Iris pigment epithelial cell (primary cell): ENCODE measurements at places on chromosomes 5 and 9.
A peak's percentile ranks its signal among the peaks of the same experiment; 100 is the strongest.

GRCh38 chr9:89985068-89985467 lies 380.3 kb downstream of the GADD45G start:
- DNase-seq: no peak

GRCh38 chr9:114364134-114365041 lies 23.4 kb downstream of the AKNA start:
- DNase-seq: peak; percentile 94

DNA sequence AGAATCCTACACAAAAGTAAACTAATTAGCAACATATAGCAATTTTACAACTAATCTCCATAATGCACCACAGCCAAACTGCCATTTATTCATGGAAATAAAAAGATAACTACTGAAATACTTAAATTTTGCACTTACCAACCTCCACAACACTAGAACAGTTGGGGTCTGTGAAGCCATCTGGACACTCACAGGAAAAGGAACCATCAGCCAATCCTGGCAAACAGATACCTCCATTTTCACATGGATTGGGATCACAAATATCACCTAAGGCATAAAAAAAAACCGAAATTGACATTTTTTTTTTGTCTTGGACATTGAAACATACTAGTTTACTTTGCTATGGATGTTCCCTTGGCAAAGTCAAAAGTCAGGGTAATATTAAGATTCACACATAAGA lies 130.7 kb downstream of the EDIL3 start:
- no peak for DNase-seq

- DNase-seq: no peak
Observed at GRCh38 chr5:11387382-11387781, 516.9 kb downstream of the CTNND2 start.

- DNase-seq: no peak
Observed at GRCh38 chr9:30329431-30329830, 2055.0 kb upstream of the ACO1 start.

GRCh38 chr5:65830856-65831255 lies 95.5 kb upstream of the ERBIN start:
- no peak for DNase-seq

DNA sequence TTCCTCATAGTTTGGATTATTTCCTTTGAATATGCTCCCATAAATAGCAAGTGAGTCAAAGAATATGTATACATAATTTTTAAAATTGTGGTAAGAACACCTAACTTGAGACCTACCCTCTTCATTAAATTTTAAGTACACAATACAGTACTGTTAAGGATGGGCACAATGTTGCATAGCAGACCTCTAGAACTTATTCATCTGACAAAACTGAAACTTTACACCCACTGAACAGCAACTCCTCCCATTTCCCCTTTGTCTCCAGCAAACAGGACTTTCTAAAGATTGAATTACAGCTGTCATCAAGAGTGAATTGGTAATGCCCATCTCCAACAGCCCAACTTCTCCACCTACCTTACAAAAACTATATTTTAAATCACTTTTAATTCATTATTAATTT lies 388.9 kb downstream of the HTR1A start:
- no peak for DNase-seq

DNA sequence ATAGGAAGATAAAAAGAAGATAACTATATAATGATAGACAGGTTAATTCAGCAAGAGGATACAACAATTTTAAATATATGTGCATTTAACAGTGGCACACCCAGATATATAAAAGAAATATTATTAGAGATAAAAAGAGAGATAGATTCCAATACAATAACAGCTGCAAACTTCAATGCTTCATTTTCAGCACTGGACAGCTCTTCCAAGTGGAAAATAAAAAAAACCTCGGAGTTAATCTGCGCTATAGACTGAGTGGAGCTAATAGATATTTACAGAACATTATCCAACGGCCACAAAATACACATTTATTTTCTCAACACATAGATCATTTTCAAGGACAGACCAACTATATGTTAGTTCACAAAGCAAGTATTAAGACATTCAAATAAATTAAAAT lies 1229.5 kb upstream of the CDH6 start:
- DNase-seq: peak; percentile 2

DNA sequence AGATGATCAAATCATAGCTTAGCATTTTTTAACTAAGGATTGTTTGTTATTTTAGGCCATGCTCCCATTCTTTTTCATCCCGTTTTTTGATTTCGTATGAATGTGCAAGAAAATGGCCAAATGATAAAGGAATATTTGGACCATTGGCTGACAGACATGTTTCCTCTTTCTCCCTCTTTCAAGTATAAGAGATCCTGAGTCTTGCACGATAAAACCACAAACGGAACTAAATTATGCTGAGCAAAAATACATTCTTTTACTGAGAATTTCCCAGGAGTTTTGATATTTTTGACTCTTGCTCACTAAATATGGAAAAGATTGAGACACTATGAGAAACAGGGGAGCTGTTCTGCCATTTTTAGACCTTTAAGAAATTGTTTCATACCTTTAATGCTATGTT lies 90.4 kb upstream of the KLF9 start:
- DNase-seq: no peak

- DNase-seq: no peak
Observed at GRCh38 chr9:16510482-16510881, 360.0 kb downstream of the BNC2 start.

DNA sequence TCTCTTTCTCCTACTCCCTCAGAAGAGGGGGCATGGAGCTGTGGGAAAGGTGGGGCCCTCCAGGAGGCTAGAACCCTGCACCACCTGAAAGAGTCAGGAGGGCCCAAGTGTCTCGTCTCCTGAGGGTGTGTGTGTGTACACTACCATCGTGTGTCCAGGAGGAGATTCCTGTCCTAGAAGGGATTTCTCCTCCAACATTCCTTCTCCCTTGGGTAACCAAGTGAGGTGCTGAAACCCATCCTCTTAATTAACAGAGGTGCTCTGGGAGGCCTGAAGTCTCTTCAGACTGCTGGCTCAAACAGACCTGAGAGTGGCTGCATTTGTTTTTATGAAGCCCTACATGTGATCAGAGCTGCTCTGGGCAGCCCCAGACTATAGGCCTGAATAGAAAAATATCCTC lies 61.1 kb upstream of the FAM169A start:
- DNase-seq: no peak

DNA sequence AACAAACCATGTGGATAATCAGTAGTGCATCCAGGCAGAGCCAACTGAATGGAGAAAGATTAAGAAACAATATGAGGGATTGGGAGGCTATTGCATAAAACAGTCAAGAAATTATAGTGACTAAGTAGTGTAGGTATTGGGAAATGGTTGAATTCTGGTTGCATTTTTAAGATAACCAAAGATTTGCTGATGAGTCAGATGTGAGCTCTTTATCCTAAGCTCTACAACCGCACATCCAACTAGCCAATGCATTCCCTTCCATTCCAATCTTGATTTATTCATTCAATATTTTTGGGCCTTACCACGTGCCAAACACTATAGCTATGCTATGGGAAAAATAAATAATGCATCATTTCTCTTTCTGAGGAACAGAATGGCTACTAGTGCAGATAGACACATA lies 524.5 kb upstream of the RGMB start:
- DNase-seq: peak; percentile 96

- peak; percentile 66 for DNase-seq
Observed at GRCh38 chr5:147177125-147177840, 57.5 kb upstream of the STK32A start.

GRCh38 chr9:96217754-96218693 lies 84.0 kb downstream of the HSD17B3 start:
- peak; percentile 54 for DNase-seq

DNA sequence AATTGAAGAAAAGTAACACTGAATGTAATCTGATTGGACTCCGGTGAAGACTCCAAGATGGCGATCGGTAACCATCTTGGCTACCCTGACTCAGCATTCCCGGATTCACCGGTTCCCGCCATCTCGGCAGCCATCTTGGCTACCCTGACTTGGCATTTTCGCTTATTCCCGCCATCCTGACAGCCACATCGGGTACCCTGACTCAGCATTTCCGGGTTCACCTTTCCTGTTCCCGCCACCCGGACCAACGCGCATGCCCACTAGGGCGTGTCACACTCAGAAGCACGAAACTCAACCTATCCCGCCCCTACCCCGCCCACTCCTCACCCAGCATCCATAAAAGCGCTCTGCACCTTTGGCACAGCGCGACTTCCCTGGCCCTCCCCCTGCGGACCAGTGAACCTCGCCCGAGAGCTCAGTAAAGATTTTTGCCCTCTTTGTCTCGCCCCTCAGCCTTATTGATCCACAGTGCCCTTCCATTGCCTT lies 17.2 kb downstream of the SPTLC1 start:
- DNase-seq: peak; percentile 90

DNA sequence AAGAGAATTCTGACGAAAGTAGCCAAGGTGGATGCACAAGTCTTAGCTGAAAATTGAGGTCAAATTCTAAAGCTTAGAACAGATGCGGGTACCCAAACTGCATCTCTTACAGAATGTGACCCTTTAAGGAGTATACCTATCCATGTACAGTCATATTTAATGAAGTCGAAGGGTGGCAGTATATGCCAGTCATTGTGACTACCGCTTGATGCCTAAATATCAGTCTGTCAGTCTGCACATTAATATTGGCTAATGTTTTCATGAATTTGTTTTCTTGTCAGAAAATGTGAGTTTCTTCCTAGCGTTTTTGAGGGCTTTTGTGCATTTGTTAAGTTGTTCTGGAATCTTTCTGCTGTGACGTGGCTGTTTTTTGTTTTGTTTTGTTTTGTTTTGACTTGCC lies 264.5 kb upstream of the ELAVL2 start:
- no peak for DNase-seq

GRCh38 chr9:75823151-75823550 lies 67.3 kb upstream of the PCSK5 start:
- no peak for DNase-seq

GRCh38 chr9:135281791-135282737 lies 194.6 kb downstream of the OLFM1 start:
- DNase-seq: no peak

DNA sequence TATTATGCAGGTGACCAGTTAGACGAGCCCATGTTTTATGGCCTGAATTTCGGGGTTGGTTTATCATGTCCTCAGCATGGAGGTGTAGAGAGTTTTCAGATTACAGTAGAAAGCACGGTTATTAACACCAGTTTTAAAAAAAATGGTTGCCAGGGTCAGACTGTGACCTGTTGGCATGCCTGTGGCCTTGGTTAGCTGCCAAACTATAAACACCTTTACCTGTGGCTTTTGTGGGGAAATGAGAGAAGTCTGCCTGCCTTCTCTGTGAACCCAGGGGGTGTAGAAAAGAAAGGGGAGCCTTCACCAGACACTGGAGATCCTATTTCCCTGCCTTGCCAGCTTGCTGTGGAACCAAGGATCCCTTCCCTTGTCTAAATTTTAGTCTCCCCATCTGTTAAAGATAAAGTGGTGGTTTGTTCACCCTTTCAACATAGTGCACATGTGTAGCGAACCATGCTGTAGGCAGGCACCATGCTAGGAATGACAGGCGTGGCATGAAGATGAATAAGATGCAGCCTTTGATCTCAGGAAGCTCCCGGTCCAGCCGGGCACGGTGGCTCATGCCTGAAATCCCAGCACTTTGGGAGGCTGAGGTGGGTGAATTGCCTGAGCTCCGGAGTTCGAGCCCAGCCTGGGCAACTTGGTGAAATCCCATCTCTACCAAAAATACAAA lies 6.1 kb upstream of the PHF19 start:
- DNase-seq: no peak

DNA sequence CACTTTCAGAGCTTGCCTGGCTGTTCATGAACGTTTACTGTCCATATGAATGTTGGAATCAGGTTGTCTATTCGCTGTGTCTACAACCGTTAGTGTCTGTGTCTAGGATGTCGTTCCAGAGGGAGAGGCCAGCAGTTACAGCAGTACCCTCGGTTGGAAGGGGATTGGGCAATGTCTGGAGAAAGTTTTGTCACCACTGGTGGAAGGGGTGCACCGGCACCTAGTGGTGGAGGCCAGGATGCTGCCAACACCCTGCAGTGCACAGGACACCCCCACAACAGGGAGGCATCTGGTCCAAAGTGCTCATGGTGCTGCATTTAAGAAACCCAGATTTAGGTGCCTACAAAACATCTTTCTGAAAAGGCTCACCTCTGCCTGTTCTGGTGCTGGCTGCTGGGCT lies 220.7 kb downstream of the FANCC start:
- DNase-seq: no peak

- DNase-seq: no peak
Observed at GRCh38 chr5:5278815-5279381, 138.8 kb downstream of the ADAMTS16 start.

GRCh38 chr5:1380011-1380817 lies 35.3 kb upstream of the CLPTM1L start:
- DNase-seq: peak; percentile 28

DNA sequence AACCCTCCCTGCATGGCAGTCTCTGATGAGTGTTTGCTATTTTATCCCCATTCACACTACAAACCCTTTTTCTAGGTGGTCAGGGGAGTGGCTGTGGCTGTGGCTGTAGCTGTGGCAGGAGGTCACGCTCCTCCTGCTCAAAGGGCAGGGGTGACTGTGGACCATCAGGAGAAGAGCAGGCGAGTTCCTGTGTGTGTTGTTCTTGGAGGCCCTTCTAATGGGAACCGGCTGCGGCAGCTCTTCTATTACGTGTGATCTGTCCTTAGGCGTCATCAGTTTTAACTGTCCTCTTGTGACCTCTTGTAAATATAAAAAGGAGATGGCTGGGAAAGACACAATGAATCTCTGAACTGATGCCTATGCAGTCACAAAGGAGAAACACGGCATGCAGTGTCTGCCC lies 65.1 kb downstream of the ANKH start:
- peak; percentile 92 for DNase-seq

DNA sequence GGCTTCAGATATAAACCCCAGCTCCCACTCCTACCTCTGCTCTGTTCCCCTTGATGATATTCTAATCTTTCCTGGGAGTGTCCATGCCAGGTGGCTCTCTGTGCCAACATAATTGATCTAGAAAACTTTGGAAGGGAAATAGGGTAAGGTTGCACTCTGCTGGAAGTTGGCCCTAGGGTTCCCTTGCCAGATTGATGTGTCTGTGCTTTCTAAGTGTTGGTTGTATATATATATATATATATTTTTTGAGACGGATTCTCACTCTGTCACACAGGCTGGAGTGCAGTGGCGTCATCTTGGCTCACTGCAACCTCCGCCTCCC lies 23.6 kb downstream of the ACTL7B start:
- DNase-seq: no peak

DNA sequence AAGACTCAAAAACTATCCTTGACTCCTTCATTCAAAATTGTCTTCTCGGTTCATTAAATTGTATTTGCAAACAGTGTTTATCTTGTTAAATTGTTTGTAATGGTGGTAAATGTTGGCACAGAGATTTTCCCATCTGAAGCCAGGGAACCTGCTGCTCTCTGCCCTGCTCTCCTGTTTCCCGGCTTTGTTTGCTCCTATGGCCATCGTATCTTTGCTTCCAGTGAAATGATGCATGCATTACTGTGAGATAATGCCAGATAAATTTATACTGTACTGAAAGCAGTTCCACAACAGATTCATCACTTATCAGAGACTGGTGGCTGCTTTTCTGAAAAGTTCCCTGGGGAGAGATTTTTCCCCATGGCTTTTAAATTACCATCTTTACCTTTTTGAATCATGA lies 81.4 kb downstream of the CD180 start:
- DNase-seq: no peak

GRCh38 chr9:135144581-135145170 lies 57.2 kb downstream of the OLFM1 start:
- DNase-seq: no peak
